ENCODE measurements at places on chromosomes 7 and 10. TPM values are rescaled to one million over a fixed set of nuclear protein-coding genes. Genes with fewer than 3 reads are reported as not detected.

The CPN1 gene
- total RNA-seq = not detected

The LIPK gene
- total RNA-seq = not detected

The NFE2L3 gene
- total RNA-seq = 13.0 TPM

The SCD gene
- 159 TPM for total RNA-seq

The CTBP2 gene
- total RNA-seq = 172 TPM

The NUPR2 gene
- 2.5 TPM for total RNA-seq

The EPC1 gene
- 24.5 TPM for total RNA-seq

The OGDHL gene
- 3.2 TPM for total RNA-seq

The TAF5 gene
- total RNA-seq = 10.3 TPM

The PRR15 gene
- total RNA-seq = 194 TPM

The PUS7 gene
- 7.5 TPM for total RNA-seq

The CHCHD2 gene
- 580 TPM for total RNA-seq

DNA sequence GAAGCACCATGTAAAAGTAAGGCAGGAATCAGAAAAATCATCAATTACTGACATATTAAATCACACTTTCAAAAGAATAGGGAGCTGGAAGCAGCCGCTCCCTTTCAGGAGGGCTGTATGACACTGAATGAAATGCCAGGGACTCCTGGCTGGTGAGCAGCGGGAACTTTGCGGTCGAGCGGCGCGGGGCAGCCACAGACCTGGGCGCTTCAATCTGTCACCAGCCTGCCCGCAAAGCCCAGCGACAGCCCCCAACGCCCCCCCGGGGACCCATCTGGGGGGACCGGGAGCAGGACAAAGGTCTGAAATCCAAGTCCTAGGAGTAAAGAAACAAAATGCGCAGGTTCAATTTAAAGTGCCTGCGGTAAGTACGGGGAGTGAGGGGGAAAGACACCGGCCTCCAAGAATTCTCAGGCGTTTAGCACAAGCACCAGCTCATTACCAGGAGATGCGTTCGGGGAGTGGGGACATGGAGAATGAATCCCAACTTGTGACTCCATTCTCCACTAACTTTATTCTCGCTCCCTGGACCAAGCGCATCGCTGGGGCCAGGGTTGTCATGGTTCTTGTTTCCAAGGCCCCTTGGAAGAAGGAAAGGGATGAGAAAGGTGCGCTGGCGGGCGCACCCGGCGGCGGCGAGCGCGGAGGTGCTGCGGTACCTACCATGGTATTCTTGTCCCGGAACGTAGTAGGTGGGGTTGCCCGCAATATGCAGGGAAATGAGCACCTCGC, 824 bp downstream of the RELN start:
- no peak for DNase-seq

DNA sequence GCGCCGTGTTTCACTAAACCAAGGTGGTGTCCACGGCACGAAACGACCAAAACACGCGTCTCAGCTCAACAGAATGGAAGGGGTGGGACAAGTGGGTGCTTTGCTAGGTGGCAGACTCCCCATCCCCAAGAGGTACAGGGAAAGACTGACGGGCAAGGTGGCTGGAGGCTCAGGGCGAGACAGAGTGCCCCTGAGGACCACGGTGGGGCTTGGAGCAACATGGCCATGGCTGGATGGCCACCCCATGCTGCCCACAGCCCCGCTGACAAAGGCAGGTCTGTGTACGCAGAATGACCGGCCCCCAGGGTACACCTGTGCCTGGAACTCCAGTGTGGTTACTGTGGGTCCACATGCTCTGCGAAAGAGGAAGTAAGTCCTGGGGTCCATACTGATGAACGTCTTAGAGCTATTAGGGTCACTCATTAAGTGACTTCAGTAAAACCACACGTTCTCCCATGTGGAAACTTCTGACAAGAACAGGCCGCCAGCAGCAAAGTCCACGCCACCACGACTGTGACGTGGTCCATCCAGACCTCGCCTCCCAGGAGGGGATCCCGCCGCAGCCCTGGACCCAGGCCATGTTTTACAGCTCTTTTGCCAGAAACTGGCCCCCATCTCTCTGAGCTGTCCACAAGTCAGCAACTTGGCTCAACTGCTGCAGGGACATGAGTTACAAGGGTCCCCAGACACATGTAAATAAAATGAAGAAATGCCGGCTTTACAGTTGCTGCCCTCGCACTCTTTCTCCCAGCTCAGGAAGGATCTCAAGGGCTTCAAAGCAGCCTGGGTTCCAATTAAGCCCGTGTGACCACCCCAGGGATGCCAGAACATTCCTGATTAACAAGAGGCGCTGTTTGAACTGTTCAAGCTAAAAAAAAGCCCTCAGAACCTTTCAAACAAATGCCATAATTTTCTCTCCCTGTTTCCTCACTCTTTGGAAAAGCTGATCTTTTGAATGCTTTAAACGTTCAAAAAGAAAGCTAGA, 66.8 kb downstream of the MAD1L1 start:
- no peak for DNase-seq

DNA sequence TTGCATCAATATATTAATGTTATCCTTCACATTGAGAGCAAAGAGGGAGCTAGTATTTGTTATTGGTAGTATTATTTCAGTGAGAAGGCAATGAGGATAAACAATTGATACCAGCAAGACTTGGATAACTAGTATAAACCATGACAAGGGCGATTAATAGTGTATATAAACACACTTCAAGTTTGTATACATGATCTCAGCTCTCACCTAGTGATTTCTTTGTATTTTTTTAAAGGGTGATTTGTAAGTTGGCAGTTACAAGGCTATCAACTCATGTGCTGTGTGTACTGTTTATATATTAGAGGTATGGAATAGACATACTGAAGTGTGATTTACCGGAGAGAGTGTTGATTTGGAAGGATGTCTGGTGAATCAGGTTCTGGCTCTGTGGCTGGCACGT, 88.0 kb downstream of the SNX10 start:
- DNase-seq = no peak

DNA sequence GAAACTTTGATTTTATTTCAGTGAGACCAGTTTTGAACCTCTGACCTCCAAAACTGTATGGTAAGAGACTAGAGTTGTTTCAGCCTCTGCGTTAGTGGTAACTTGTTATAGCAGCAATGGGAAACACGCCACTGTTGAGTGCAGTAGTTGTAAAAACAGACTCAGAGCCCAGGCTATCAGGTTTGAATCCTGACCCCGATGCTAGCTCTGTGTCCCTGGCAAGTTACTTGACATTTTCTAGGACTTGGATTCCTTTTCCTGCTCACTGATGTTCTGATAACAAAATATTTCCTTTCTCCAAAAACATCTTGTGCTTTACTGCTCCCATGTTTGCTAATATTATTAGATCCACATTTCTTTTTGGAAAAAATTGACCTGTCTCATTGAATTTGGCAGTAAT, 131.0 kb downstream of the PLXDC2 start:
- no peak for DNase-seq

- no peak for DNase-seq
Observed at GRCh38 chr7:1719913-1720312, 49.8 kb downstream of the ELFN1 start.

DNA sequence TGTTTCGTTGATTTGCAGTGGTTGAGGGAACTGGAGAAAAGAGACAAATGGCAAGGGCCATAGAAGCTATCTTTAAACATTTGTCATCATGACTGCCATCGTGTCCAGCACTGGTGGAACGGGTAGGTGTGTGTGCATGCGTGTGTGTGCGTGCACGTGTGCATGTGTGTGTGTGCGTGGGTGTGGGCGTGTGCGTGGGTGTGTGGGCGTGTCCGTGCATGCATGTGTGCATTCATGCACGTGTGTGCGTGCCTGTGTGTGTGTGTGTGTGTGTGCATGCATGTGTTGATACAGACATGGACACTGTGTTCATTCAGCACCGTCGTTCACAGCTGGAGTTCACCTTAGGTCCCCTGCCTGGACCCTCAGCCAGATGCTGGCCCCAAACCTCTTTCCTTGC, 38.1 kb upstream of the AP5Z1 start:
- DNase-seq = no peak

DNA sequence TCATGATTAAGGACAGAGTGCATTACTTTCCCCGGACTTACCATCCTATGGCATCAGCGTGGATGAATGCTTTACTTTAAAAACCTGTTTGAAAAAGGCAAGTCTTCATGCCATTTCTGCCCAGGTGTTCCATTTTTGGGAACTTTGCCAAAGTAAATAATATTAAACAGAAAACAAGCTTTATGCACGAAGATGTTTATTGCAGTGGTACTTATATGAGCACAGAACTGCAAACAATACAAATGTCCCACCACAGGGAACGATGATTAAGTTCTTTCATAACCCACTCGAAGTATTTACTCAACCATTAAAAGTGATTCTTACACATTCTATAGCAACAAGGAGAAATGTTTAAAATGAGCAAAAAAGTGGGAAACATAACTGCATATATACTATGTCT, 109.7 kb upstream of the GDF10 start:
- DNase-seq = no peak

GRCh38 chr10:102542800-102543418, 39.1 kb downstream of the SUFU start:
- DNase-seq = no peak

DNA sequence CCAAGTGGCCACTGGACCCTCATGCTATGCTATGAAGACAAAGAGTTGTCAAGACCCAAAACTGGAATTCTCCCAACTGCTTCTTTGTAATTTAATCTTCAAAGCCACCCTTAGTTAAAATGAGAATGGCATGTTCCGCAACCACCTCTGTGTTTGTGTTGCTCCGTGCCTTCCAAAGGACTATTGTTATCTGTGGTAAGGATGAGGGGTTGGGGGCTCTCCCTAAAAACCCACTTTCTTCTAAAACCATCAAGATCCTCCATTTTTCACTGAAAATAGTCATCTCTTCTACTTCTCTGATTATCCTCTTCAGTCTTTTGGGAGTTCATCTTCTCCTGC, 222.1 kb upstream of the AOAH start:
- no peak for DNase-seq

DNA sequence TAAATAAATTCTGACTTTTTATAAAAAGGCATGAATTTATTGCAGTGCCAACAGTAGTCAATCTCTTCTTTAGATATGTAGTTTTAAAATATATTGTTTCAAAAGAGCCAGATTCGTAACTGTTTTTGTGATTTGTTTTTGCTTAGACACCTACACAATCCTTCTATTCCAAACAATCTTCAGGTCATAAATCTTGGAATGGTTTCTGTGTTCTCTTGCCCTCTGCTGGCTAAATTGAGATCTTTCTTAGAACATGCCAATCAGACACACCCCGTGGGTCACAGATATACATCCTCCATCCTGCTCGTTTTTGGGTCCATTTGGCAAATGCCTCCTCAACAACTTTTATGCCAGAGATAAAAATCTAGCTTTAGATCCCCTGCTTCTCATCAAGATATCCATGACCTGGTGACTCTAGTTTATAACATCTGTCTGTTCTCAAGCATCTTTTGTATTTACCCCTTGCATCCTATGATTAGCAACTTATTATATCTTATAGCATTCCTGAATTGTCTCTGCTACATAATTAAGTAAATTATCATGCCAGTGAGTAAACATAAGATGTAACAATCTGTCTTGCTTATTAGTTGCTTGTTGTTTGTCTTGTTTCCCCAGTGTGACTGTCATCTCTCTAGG, 35.3 kb upstream of the IFRD1 start:
- DNase-seq = no peak

- no peak for DNase-seq
Observed at GRCh38 chr7:96143495-96144259, 178.2 kb downstream of the SLC25A13 start.

- DNase-seq = peak; percentile 45
Observed at GRCh38 chr7:96414931-96415292, 93.0 kb upstream of the SLC25A13 start.

- no peak for DNase-seq
Observed at GRCh38 chr7:15557186-15557585, 4.6 kb downstream of the AGMO start.

DNA sequence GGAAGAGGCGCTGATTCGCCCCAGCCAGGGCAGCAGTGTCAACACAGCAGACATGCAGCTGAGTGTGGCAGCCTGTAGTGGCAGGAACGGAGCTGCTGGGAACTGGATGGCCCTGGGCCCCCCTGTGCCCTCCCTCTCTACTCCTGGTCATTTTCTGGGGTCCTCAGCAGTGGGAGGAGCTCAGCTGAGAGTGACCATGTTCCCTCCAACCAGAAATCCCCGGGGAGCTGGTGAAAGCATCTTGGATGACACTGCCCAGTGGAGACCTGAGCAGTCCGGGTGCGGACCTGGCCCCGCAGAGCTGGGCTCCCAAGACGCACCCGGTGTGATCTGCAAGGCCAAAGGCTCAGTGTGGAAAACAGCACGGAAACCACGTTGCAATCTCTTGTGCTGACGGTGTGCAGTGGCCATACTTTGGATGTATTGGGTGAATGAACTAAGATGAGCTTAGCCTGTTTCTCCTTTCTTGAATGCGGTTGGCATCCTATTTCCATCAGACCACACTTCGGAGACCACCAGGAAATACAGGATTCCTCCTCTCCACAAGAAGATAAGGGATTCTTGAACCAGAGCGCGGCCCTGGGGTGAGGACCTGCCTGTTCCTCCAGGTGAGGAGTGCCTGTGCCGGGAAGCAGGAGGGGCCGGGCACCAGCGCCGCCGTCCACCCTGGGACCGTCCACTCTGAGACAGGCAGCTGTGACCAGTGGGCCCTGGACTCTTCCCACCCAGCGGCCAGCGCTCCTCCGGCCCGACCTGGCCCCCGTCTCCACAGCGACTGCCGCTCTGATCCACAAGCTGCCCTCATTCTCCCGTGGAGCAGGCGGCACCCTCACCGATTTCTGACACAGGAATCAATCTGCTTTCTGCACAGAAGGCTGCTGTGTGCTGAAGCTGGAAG, 93.5 kb upstream of the DIP2C start:
- DNase-seq = peak; percentile 13

- no peak for DNase-seq
Observed at GRCh38 chr7:68805159-68805558, 793.1 kb upstream of the AUTS2 start.

DNA sequence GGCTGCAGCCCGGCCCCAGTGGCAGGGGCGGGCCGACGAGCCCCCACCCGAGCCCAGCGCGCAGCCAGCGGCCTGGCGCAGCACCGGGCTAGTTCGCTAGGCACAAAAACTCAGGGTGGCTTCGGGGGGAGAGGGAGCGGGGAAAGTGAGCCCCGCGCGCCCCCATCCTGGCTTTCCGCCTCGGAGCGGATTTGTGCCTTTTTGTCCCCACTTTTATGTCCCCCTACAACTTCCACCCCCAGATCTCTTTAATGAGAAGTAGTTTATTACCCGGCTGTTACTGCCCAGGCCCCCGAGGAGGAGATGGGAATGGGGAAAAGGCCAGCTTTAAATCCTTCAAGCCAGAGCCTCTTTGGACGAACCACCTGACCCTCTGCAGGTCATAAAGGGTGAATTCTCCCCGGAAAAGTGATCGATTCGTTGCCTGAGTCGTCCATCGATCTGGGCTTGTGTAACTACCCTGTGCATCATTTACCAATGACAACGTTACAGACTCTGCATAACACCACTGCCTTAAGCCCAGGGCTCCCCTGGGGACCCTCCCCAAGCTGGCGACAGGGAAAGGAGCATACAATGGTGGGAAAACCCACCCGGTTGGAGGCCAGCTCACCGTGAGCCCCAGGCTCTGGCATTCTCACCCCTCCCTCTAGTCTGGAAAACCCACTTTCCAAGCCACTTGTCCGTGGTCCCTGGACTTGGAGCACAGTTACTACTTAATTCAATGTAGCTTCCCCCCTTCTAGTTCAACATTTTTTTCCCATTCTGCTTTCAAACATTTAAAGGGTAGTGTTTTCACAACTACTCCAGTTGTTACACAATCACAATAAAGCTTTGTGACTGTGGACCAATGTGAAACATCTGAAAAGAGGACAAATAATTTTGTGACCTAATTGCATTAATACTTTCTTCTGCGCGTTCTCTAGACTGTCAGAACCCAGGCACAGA, 748 bp upstream of the SH3PXD2A start:
- DNase-seq = no peak

GRCh38 chr10:125055446-125055845, 104.9 kb downstream of the CTBP2 start:
- DNase-seq = no peak

All from colonic mucosa (tissue), 4 donors.